Activated CD8-positive, alpha-beta memory T cell treated with anti-CD3 and anti-CD28 coated beads, Interleukin-2, amount 50 U/mL, for 4 hours (primary cell): ENCODE measurements at places on chromosomes 2 and 18.

DNA sequence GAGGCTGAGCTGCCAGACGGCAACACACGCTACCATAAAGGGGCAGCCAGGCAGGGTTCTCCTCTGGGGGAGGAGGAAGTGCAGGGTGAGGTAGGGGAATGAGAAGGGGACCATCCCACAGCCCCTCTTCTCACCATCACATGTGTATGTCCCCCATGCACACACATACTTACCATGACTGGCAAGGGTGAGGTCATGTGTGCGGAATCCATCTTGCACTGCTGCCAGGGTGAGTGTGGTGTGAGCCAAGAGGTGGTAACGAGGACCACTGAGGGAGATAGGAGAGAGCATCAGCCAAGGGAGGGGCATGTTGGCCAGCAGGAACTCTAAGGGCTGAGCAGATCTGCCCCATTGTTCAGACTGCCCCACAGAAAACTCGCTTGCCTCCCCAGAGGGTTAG, 7.1 kb downstream of the WDR54 start:
- DNase-seq: no peak

- no peak for DNase-seq
Observed at GRCh38 chr18:55849391-55849790, 261.4 kb upstream of the TCF4 start.

GRCh38 chr2:232941912-232942594, 71.0 kb downstream of the NGEF start:
- DNase-seq: no peak

- no peak for DNase-seq
Observed at GRCh38 chr18:10074728-10075127, 160.9 kb downstream of the VAPA start.

DNA sequence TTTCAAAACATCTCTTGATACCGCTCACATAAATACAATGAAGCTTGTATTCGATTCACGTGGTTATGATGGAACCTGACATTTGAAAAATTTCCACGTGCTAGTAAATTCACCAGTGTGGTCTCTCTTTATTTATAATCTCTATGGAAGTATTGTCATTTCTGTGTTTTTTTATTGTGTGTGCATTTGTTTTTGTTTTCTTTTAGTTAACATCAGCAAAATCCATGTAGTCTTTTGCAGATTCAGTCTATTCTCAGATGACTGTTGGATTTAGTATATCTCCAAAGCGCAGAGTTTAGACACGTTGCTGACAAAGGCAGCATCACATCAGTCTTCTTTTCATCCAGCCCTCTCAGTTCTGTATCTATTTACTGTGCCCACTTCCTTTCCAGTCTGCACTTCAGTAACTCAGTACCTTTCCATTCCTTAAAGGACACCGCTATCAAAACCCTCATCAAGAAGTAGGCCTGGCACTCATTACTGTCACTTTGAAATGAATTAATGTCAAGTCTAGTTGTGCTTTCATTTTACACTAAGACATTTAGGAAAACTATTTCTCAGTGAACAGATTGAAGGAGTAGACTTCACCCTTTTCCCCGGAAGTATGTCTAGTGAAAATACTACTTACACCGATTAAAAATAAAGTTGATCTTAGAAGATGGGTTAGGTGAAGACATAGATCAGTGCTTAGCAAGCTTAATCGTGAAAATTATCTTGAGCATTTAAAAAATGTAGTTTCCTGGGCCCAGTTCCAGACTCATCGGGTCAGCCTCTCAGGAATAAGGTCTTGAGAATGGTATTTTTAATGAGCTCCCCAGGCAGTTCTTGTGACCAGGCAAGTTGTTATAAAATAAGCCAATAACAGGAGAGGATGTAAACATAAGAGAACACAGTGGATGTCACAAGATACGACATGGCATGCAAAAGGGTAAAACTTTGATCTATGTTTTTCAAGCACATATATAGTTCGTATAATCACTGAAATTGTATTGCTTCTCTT, 506.8 kb upstream of the ZEB2 start:
- no peak for DNase-seq

DNA sequence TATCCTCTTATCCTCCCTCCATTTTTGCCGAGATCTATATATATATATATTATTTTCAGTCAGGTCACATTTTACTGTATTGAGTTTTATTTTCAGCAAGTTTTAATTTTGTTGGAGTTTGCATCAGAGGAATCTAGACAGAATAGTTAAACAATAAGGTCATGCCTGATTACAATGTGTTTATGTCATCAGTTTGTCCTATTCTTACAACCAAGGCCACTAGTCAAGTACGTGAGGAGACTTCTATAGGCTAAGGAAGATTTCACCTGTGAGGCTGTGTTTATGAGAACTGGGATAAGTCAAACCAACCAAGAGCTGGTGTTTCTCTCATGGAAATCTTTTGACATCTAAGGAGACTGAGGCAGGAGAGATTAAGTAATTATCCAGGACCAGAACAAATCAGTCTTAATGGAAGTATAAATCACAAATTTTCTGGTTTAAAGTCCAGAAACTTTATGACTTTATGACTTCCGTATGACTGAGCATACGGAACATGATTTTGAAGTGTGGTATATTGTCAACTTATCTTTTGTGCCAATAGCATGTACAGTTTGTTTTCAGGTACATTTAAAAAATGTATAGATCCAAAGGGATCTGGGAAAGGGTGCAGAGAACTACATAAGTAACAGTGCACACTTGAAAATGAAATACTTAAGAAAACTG, 100.0 kb upstream of the DTNA start:
- DNase-seq: no peak

GRCh38 chr2:66682476-66682875, 247.6 kb downstream of the MEIS1 start:
- DNase-seq: no peak

DNA sequence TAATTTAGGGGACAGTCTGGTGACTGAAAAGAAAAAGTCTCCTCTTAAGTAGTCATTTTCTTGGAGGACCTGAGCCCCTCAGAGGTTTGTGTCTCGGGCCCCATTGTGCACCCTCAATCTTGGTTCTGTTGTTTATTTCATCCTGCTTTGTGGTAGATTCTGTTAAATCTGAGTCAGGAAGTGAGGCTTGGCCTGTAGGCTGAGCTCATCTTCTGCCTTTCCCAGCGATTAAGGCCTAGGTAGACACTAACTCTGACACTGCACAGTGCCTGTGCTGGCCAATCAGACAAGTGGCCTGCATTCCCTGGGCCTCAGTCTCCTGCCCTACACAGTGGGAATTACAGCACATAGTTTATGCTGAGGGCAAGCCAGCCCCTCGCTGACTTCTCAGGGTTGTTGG, 80.2 kb downstream of the CTIF start:
- no peak for DNase-seq

GRCh38 chr2:196268025-196268424, 96.6 kb upstream of the STK17B start:
- no peak for DNase-seq

DNA sequence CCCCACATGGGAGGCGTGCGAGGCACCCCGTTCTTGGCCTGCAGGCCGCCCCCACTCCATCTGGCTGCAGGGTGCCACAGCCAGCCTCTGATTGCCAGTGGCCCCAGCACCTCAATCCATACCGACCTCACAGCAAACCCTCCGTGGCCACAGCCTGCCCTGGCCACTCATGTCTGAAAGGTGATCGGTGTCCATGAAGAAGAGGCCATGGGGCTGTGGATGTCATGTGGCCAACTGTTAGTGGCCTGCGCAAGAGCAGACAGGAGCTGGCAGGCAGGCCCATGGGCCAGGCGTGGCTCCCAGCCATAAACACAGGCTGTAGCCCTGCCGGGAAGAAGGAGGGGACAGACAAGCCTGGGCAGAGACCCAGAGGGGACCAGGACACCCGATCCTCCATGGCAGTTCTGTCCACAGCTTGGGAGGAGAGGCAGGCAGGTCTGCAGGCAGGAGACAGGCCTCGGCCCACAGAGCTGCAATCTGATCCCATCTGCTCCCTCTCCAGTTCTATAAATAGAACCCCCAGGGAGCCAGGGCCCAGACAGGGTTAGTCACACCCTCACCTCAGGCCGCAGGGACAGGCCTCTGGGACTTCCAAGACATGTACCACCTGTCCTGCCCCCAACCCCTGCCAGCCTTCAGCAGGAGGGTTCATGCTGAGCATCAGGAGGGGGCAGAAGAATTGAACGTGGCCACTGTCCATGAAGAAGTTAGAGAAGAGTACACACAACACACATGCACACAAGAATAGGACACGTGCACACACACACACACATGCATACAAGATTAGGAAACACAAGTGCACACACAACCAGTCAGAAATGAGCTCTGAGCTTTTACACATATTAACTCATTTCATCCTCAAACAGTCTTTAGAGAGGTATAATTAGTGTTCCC, 16.9 kb downstream of the STEAP3 start:
- DNase-seq: no peak

- DNase-seq: no peak
Observed at GRCh38 chr2:150375333-150375732, 112.1 kb downstream of the RND3 start.

DNA sequence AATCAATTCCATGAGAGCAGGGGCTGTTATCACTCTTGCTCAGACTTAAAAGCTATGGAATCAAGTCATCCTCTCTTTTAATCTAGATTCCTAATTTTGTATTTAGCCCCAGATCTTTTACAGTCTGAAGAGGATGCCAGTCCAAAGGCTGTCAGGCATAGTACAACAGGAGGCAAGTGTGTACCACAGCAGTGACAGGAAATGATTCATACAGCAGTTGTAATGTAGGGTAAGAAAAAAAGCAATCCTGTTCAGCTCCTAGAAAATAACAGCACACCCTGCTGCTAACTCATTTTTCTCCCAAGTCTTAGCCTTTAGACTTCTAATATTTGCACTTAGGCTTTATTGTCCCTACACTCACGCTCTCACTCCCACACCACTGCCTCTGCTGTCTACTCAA, 127.8 kb upstream of the SYT4 start:
- DNase-seq: no peak

DNA sequence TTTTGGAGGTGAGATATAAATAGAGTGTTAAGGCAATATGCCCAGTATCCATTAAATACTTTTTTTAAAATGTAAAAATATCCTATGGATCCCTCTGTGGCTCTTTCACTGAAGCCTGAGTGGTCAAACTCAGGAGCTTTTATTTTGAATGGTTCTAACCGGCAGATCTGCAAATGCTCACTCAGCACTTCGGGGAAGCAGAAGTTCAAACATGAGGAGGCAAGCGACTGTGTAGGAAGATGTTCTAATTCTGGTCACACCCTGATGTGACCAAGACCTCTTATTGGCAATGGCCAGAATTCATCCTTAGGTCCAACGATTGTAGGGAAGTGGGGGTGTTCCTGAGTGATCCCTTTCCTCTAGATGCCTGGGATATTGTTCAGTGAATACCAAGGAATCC, 168.8 kb downstream of the CDCA7 start:
- DNase-seq: no peak

- peak; percentile 74 for DNase-seq
Observed at GRCh38 chr2:41869542-41870264, 178.1 kb upstream of the PKDCC start.

GRCh38 chr2:68309426-68309825, 10.3 kb downstream of the CNRIP1 start:
- no peak for DNase-seq

DNA sequence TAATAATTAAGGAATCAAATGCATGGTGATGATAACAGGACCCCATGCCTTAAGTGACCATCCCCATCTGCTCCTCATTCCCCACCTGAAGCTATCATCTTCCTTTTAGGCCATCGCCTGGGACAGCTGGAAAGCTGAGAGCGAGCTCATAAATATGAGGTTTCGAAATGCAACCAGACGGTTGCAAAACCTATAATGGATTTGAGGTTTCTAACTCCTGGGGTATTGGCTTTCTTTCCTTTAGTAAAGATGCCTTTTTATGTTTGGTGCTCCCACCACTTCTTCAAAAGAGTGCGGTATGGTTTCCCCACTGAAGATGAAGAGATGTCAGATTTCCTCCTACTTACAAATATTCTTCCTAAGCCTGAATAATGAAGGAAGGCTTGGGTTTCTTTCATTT, 1589.5 kb upstream of the PIK3C3 start:
- DNase-seq: no peak

- no peak for DNase-seq
Observed at GRCh38 chr18:68489013-68489792, 225.7 kb downstream of the TMX3 start.

DNA sequence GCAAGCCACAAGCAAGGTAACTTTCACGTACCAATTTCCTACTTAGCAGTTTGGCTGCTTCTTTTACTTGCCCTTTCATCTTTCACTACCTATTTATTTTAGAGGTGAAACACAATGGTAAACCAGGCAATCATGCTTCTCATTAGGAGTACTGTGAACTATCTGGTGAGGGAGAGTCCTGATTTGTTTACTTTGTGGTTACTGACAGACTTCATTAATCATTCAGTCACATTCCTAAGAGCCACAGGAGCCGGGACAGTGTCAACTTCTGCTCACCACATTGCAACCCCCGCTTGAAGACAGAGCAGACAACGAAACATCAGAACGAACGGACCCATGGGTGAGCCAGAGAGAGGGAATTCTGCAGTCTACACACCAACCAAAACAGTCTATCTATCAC, 28.8 kb downstream of the TUBB6 start:
- DNase-seq: no peak

DNA sequence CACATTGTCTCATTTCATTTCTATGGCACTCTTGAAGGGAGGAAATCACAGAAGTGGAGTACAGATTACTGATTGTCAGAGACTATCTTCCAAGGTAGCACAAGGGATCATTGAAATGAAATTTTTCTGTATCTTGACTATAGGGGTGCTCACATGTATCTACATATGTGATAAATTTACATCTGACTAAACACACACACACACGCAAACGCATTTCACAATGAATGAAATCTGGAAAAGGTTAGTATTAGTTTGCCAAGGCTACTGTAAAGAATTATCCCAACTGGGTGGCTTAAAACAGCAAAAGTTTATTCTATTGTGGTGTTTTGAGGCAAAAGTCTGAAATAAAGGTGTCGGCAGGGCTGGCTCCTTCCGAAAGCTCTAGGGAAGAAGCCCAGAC, 144.6 kb downstream of the SH3BP4 start:
- DNase-seq: no peak

DNA sequence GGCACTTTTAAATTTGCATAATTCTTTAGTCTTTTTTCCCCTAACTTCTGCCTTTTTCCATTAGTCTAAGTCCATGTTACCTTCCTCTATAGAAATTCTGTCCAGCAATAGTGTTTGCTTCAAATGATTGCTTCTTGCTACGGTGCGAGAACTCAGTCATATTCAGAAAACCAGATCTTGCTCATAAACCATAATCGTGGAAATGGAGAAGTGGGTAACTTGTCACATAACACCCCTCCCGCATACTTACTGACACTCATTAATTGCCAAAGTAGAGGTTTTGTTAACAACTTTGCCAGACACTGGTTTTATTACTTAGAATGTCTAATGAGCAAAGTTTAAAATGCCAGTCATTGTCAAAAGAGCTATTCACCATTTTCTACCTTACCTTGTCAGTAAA, 94.3 kb upstream of the TWSG1 start:
- DNase-seq: no peak

- DNase-seq: no peak
Observed at GRCh38 chr18:4453567-4453873, 1.6 kb downstream of the DLGAP1 start.

DNA sequence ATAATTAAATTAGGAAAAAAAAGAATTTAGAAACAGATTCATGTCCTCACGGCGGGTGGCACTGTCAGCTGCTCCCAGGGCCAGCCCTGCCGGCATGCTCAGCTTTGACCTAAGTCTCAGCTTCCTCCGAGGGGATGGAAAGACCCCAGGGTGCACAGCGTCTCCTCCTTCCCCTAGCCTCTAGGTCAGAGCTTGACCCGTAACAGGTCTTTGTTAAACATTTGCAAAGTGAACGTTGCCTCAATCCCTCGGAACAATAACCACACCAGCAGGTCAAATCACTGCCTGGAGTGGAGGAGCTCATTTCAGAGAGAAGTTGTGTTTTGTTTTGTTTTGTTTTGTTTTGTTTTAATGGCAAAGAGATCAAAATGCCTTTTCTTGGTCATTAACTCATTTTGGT, 171.3 kb downstream of the TMEM18 start:
- no peak for DNase-seq
